NCI-H2081 treated with DMSO at 0.1 percent for 48 hours (cell line): ENCODE measurements at places on chromosomes 4 and X.

DNA sequence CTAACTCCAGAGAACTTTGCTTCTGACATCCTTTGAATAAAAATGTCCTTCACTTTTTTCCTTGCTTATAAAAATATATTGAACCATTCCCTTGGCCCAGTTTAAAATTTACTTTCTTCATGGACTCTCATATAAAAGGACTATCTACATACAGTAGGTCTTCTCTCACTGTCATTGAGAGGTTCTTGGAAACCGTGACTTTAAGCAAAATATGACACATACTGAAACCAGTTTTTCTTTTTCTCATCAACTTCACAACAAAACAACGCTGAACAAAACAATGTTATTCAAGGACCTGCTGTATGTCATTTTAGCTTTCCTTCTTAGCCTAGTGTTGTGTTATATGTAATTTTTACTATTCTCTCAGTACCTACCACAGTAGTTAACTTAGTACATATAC lies 496.8 kb downstream of the CENPC start:
- DNase-seq: no peak

GRCh38 chrX:38973322-38973721 lies 172.1 kb downstream of the MID1IP1 start:
- no peak for DNase-seq

DNA sequence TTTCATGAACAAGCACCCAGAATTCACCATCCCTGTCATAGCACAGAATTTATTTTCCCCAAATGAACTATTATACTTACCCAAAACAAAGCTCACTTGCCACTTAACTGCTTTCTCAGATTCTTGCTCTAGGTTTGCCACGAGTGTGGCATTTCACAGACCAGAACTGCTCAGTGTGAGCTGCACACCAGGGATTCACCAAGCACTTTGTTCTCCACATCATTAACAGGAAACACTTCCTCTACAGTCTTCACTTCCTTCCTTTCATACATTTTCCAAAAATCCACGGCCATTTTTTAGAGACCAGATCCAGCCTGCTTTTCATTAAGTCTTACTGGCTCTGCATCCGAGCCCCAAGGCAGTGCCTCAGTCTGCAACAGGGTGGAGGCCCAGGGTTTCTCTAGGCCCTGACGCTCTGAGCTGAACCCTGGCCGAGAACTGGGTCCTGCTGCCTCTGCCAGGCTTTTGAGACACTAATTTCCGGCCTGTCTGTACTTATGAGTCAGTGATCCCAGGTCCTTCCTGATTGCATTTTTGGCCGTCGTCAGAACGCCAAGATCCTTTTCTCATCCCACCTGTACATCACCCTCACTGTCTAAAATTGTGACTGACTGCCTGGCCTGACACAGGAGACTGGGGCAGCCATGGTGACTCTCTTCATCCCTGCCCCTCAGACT lies 67.6 kb upstream of the MTNR1A start:
- no peak for DNase-seq

GRCh38 chr4:133866328-133866699 lies 335.3 kb downstream of the PABPC4L start:
- DNase-seq: no peak

- no peak for DNase-seq
These were observed 47.8 kb downstream of the DCUN1D4 start for GRCh38 chr4:51890760-51891159.

GRCh38 chr4:22874334-22874912 lies 181.7 kb downstream of the GBA3 start:
- no peak for DNase-seq
